Fibroblast of skin of back (primary cell): ENCODE measurements at places on chromosomes 12 and 14.

- DNase-seq = peak; percentile 74
Observed at GRCh38 chr14:75709207-75709812, 48.3 kb downstream of the TTLL5 start.

- DNase-seq = no peak
Observed at GRCh38 chr14:77087631-77088030, 10.4 kb upstream of the CIPC start.

DNA sequence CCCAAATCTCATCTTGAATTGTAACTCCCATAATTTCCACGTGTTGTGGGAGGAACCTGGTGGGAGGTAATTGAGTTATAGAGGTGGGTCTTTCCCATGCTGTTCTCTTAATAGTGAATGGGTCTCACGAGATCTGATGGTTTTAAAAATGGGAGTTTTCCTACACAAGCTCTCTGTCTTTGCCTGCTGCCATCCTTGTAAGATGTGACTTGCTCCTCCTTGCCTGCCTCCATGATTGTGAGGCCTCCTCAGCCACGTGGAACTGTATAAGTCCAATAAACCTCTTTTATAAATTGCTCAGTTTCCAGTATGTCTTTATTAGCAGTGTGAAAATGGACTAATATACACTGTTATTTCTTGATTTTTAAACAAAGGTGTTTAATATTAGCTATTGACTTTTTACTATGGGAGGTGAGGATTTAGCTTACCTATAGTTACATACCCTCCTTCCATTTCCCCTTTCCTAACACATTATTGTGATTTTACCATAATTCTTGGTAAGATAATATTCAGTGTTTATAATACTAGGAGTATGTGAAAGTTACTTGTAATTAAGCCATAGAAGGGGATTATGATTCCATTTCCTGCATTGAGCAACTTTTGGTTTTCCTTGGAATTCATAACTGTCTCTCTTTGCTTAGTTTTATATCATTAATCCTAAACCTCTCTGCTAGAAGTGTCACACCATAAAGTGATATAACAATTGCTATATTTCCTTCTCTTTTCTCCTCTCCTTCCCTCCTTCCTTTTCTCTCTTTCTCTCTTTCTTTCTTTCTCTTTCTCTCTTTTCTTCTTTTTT, 151.0 kb upstream of the KRAS start:
- no peak for DNase-seq

DNA sequence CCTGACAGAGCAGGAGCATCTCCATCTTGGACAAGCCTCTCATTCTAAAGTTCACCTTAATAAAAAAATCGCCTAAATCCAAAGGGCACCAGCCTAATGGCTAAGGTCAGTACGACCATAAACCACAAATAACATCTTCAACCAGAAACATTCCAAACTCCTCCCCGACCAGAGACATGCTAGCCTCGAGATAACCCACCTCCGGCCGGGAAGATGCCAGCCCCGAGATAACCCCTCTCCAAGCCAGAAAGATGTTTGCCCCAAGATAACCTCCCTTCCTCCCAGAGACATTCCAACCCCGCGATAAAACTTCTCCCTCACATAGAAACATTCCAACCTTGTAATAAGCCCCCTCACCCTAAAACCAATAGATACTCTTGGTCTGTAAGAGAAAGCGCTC, 86.8 kb upstream of the PKP2 start:
- DNase-seq = no peak

GRCh38 chr14:102063808-102064429, 22.9 kb downstream of the HSP90AA1 start:
- DNase-seq = no peak
